ENCODE measurements at places on chromosomes 16 and 17.

DNA sequence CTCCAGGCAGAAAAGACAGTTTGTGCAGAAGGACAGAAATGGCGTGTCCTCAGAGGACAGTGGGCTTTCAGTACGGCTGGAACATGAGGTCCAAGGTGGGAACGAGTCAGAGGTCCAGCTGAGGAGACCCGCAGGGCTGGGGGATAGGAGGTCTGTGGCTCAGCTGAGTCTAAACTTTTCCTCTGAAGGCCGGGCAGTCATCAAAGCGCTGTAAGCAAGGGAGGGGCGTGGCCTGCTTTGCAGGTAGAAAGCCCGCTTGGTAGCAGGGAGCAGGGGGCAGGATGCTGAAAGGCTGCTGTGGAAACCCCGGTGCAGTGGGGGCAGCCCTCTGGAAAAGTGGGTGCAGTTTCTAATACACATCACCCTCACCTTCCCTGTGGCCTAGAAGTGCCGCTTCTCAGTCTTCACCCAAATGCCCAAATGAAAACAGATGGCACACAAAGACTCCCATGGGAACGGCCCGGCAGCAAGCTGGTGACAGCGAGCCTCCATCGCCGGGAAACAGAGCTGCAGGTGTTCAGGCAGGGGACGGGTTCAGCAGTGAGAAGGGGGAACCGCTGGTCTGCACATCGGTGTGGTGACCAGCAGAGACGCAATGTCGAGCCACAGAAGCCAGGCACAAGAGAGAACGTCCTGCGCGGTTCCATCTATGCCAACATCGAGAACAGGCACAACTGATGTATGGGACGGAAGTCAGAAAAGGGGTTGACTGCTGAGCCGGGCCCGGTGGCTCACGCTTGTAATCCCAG lies 12.2 kb upstream of the OSGIN1 start:
- no peak for DNase-seq

DNA sequence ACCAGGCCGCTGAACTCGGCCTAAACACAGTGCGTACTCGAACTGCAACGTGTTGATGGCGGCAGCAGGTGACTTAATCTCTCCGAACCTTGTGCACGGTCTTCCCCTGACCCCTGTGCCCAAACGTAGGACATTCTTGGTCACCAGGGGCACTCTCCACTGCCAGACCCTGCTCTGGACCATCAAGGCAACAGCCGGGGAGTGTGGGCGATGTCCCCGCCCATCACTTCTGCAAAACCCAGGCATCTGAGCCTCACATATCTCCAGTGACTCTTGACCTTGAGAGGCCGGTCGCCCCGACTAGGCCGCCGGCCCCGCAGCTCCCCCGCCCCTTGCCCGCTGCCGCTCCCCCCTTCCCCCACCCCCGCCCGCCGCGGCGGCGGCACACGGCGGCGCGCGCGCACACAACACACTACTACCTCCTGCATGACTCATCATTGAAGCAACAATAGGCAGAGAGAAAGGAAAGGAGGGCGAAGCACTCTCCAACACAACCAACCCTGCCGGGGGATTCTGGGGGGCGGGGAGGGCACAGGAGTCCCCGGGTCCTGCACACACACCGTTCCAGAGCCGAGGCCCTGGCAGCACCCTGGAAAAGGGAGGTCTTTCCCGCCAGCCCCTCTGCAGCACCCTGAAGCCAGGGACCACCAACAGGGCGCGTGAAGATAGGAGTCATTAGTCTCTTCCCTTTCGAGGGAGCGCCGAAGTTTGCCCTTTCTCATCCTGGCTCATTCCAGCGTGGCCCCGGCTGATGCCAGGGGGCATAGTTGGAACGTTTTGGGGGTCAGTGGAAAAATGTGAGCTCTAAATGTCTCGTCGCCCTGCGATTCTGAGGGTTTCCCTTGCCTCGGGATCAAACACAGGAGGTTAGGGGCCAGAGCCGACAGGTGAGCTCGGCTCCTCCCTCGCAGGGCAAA lies 1.9 kb downstream of the MNT start:
- DNase-seq, result peak; percentile 16

GRCh38 chr17:2391597-2392251 lies 9.1 kb downstream of the MNT start:
- no peak for DNase-seq

GRCh38 chr16:69381231-69381630 lies 4.6 kb downstream of the TERF2 start:
- DNase-seq, result no peak

DNA sequence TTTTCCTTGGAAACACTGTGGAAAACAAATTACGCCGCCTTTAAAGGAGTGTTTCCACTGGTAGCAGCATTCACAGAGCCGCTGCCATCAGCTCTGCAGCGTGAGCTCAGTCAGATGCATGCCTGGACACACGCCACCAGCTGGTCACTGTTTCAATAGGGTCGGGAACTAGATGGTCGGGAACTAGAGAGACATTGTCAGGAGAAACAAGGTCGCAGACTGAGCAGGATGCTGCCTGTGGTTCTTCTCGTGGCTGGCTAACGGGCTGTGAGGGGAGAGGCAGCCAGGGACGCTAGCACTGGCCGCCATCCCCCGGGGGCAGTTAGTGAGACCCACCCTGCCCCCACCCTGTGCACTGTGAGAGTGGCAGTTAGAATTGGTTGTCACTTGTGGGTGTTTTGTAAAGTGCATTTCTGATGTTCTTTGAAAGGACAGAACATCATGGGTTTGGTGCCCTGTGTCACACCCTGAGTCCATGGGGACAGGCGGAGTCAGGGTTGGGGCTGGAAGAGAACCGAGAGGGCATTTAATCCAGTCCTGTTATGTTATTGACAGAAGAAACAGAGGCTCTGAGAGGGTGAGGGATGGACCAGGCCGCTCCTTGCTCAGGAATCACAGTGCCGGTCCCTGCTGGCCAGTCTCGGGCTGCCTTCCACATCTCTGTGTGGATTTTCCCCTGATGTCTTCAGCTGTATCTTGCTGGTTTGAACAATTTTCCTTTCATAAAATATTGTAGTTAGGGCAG lies 86.3 kb downstream of the SPECC1 start:
- DNase-seq, result no peak

GRCh38 chr16:19851476-19851875 lies 33.2 kb downstream of the GPRC5B start:
- no peak for DNase-seq

- DNase-seq, result no peak
These were observed 457.4 kb downstream of the SLC39A11 start for GRCh38 chr17:72635034-72635635.

DNA sequence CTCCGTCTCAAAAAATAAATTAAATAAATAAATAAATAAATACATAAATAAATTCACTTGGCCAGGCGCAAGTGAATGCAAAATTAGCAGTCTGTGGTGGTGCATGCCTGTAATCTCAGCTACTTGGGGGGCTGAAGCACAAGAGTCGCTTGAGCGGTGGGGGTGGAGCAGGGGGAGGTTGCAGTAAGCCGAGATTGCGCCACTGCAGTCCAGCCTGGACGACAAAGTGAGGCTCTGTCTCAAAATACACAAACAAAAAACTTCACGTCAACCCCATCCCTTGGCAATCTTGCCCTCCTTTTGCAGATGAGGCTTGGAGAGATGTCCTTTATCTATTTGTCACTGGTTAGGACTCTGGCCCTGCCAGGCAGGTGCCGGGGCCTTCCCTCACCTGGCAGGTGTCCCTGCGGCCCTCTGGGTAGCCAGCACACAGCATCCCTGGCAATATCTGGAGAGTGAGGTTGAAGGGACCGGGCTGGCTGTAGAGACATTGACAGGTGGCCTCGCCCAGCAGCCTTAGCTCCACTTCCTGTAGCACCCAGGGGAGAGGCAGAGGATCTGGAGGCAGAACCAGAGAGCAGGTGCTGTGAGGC lies 4.4 kb downstream of the PRSS36 start:
- DNase-seq, result no peak

- DNase-seq, result no peak
These were observed 309.0 kb upstream of the MAF start for GRCh38 chr16:79909571-79909970.

Data from activated T-helper 1 cell treated with anti-CD3 and anti-CD28 coated beads, Interleukin-2, amount 50 U/mL, for 16 hours (primary cell).